Caco-2 (cell line): ENCODE measurements at places on chromosomes 7 and 10. TPM values are rescaled to one million over a fixed set of nuclear protein-coding genes. Genes with fewer than 3 reads are reported as not detected.

DNA sequence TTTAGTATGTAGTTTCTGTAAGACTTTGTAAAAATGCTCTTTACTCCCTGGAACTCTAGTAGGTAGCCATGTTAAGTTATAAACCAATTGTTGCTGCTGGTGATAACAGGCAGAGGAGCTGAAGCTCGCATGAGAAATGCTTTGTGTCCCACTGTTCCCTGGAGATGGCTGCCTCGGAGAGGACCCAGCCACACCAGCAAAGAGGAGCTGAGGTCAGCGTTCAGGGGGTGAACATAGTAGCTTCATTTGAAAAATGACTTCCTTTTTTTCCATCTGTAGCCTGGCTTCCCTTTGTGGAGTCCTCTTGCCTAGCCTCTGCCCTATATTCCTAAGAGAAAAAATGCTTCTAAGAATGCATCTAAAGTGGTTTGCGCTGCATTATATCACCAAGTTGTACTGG is 20.3 kb downstream of the CELF2 start:
- no peak for DNase-seq

DNA sequence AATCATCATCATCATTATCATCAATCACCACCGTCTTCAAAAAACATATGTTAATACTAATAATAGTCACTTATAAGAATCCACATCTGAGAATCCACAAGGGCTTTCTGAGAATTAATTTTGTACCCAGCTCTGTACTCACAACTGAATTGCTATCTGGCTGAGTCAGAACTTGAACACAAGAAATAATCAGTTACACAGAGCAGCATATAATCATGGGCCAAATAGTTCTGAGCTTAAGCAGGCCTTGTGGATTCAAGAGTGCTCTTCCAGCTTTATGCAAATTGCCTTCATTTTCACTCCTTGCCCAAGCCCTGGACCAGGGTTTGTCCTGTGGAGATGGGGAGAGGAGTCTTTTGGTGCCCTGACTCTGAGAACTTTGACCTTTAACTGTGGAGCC is 304.5 kb downstream of the ZNF248 start:
- DNase-seq: no peak

DNA sequence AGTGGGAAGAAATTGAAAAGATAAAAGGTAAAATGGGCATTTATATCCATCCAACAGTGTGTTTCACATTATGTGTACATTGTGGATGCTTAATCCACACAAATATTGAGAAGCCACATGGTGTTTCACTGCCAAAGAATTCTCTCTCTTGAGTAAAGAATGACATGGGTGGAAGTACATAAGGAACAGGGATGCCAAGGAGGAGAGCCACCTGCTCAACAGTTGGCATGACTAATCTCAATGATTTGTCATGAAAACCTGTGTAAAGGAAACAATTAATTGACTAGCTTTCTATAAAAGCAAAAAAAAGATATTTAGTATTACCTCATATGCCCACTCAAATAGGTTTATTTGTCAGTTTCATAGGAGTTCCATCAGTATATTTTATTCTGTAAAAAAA is 43.1 kb downstream of the MAGI2 start:
- no peak for DNase-seq

GRCh38 chr10:31479752-31480151 is 160.7 kb downstream of the ZEB1 start:
- DNase-seq: no peak

DNA sequence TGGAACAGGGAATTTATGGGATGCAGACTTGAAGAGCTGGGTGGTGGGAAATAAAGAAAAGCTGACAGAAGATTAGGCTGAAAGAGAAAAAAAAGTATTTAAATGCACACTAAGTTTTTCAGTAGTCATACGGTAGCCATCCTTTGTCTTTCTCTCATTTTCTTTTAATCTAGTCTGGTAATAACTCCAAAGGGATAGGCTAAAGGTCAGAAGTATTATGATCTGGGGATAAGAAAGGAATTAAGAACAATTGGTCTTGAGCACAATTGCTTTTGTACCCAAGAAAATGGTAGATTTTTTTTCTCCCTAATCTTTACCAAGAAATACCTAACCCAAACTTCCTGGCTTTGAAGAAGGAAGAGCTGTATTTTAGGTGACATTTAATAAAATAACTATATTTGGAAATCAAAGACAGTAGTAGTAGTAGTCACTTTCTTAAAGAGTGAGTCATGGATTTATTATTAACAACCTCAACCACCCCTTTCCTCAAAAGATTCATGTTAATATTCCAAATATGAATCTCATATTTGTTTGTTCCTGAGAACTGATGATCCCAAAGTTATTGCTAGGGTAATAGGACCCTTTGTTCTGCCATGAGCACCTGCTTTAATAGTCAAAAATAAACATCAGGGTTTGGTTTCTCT is 120.2 kb upstream of the ODAD2 start:
- no peak for DNase-seq

GRCh38 chr10:62885684-62886461 is 69.7 kb upstream of the EGR2 start:
- DNase-seq: no peak

- no peak for DNase-seq
Observed at GRCh38 chr10:110859973-110860376, 11.8 kb upstream of the PDCD4 start.

GRCh38 chr10:7593905-7594304 is 72.9 kb downstream of the ITIH5 start:
- DNase-seq: no peak

DNA sequence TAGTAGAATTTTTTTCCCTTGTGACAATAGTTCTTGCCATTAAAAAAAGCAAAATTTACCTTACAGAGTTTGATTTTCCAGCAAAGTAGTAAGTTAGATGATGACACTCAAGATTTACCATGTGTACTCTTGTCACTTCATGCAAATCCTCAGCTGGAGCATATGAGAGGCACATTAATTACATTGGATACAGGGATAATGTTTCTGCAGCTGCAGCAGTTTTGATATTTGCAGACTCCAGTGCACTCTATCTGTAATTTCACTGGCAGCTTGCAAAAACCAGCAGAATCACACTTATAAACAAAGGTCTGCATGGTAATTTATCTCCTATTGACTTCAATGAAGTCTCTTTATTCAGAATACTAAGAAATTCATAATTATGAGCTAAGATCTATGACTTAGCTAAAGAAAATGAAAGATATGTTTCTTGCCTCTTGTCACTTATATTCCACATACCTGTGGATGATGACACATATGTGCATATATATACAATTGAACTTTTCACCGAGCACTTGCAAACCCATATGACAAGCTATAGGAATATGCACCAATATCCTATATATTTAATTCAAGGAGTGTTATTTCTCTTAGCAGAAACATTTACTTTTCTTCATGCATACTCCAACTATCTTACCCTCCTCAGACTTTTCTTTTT is 530.6 kb downstream of the PHTF2 start:
- DNase-seq: no peak

GRCh38 chr10:22647244-22647643 is 67.1 kb downstream of the PIP4K2A start:
- DNase-seq: no peak

DNA sequence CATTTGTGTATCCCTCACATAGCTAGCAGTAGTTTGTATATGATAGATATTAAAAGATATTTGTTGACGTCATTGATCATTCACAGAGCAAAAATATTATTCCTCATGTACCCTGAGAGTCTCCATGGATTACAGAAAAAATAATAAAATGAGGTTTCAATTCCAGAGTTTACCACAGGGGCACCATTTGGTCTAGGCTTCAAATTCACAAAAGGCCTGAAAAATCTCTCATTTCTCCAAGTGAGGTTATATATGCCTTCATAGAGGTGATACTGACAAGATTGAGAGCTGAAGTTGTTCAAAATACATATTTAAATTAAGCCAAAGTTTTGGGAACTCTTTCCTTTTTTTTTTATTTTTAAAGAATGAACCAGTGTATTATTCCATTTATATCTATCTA is 52.7 kb downstream of the TMEM26 start:
- DNase-seq: no peak

GRCh38 chr7:26853788-26854393 is 10.5 kb downstream of the SKAP2 start:
- DNase-seq: no peak

DNA sequence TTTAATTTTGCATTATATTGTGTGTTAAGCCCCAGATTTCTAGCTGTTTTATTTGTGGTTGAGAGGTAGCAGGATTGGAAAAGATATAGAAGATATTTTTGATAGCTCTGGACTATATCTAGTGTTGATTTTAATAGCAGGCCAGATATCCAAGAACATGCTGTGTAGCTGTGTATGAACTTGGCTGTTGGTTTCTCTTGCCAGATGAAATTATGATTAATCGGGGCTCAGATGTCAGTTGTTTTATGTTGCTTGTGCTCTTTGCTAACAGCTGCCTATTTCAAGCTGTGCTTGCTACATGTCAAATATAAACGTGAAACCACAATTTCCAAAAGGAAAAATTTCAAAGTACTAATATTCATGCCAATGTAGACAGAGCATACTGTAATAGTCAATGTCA is 141.1 kb downstream of the GRM3 start:
- DNase-seq: no peak

DNA sequence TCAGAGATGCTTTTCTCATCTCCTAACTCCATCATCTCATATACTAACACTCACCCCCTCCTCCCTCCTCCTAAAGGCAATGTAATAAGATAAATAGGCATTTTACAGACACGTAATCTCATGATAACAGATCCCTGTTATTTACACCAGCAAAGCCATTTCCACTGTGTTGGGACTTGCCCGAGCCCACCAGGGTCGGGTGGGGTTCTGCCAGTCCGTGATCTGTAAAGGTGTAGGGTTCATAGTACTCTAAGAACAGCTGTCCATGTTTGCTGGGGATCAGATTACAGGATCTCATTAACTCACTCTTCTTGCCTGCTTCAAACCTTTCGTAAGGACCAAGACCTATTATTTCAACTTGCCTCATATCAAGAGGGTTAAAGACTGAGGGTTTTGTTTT is 172.4 kb downstream of the FZD1 start:
- no peak for DNase-seq

The ALOX5 gene
- total RNA-seq: not detected in 2 replicates

The BLNK gene
- total RNA-seq: 0.30 and 0.36 TPM in 2 replicates

The NPFFR1 gene
- not detected in 2 replicates for total RNA-seq

The CALCR gene
- total RNA-seq: 0.30 TPM in 1 of 2 replicates, not detected in the other

The TYW1B gene
- total RNA-seq: 10.0 and 12.8 TPM in 2 replicates

The HKDC1 gene
- total RNA-seq: 18.7 and 24.5 TPM in 2 replicates
